ENCODE measurements at places on chromosomes 3 and 15.

GRCh38 chr3:123909785-123910184, 25.7 kb upstream of the MYLK start:
- no peak for DNase-seq

DNA sequence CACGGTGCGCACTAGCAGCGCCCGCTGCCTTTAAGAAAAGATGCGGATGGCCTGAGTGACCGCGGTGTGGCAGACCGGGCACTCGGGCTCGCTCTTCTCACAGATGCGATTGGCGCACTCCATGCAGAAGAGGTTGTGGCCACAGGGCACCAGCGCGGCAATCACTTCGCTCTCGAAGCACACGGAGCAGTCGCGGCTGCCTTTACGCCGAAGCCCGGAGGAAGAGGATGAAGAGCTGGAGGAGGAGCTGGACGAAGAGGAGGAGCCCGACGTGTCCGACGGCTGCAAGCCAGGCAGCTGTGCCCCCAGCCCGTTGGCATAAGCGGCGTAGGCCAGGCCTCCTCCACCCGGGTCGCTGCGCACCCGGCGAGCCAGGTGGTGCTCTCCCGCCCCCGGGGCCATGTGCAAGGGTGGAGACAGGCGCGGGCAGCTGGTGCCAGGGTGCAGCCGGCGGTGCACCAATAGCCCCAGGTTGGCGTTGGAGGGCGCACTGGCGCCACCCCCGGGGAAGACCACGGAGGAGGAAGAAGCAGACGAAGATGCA, 2.6 kb downstream of the MEX3B start:
- no peak for DNase-seq

DNA sequence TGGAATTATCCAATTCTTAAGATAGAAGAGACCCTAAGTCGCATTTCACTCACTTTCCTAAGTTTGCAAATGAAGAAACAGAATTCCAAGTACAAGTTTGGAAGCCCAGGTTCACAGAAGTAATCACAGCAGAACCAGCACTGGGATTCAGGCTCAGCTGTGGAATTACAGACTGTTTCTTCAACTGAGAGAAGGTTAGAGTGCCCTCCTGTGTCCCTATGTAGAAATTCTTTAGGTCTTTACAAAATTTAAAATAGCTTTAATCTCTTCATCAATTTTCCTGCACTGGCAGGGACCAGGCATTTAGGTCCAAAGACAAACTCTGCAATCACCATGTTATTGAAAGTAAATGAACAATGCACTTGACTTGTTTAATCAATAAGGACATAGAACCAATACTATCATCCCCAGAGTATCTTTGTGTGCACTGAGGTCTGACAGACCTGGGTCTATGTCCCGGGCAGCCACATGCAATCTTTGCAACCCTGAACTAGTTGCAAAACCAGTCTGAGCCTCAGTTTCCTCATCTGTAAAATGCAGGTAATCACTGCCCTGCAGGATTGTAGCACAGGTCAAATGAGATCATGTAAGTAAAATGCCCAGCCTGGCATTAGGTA, 96.3 kb upstream of the ZBED2 start:
- DNase-seq, result no peak

GRCh38 chr3:134460965-134461364, 24.8 kb downstream of the ANAPC13 start:
- no peak for DNase-seq

- DNase-seq, result no peak
These were observed 139.1 kb downstream of the CBLB start for GRCh38 chr3:105729667-105730066.

DNA sequence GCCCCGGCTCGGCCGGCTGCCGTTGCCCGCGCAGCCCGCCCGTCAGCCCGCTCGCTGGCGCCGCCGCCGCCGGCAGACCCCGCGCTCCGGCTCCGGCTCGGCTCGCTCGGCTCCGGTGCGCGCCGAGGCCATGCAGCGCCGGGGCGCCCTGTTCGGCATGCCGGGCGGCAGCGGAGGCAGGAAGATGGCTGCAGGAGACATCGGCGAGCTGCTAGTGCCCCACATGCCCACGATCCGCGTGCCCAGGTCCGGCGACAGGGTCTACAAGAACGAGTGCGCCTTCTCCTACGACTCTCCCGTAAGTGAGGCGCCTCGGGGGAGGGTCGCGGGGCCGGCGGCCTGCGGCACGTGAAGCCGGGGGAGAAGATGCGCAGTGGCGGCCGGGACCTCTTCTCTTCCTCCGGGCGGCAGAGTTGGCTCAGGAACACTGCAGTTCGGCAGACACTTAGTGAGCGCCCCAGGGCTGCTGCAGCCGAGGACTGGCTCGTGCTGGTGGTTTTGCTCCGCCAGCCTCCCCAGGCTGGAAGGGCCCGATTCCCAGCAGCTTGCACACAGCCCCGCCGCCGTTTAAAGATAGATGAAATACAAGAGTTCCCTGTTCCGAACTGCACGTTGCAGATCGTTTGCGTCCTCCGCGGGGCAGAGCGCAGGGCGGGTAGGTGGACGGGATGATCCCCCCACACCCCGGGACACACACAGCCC, 407 bp downstream of the USP13 start:
- peak; percentile 68 for DNase-seq

- no peak for DNase-seq
These were observed 116.6 kb downstream of the DNAJB8 start for GRCh38 chr3:128349963-128350599.

DNA sequence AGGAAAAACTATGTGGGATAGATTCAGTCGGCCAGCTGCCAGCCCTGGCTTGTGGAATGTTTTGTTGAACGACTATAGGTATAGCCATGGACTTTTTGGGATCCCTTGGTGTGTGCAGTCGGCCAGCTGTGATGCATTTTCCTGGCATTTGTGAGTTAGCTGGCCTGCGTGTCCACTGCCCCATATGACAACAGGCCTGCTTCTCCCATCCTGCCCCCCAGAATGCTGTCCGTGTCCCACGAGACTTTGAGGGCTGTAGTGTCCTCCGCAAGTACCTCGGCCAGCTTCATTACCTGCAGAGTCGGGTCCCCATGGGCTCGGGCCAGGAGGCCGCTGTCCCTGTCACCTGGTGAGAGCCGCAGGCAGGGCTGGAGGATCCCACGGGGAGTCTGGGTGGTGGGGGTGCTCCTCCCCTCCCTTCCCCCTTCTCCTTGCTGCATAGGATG, 23.6 kb downstream of the PTPN23 start:
- DNase-seq, result no peak

- no peak for DNase-seq
These were observed 323.1 kb upstream of the CBLB start for GRCh38 chr3:106191913-106192312.

GRCh38 chr3:108036401-108036800, 54.4 kb downstream of the CD47 start:
- DNase-seq, result no peak

GRCh38 chr15:63509955-63510940, 5.9 kb downstream of the USP3 start:
- DNase-seq, result no peak

DNA sequence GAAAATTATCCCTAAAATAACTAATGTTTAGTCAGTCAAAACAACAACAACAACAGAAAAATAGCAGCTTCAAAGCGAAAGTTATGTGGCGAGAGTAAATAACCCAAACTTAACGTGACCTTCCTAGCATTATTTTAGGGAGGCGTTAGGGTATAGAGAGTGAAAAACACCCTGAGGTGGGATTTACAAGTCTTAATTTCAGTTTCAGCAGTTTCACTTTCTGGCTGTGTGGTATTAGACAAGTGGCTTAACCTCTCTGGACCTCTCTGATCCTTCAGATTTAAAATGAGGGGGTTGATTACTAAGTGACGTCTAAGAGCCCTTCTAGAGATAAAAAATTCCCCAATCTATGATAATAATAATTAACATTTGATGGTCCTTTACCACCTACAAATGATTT, 291.2 kb downstream of the ZBTB20 start:
- DNase-seq, result no peak

DNA sequence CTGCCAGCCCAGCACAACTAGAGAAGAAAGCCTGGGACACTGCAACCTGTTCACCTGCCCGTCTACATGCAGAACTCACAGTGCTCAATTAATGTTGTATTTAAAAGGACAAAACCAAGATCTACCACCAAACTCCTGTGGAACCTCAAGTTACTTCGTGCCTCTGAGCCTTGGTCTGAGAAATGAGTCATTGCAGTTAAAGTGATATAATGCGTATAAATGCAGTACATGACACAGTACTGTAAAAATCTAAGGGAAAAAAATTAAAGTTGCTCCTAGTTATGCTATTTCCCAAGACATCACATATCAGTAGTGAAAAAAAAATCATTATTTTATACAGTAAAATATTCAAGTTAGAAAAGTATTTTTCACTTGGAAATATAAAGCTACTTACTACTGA, 138.9 kb downstream of the ZIC4 start:
- no peak for DNase-seq

GRCh38 chr15:63860555-63860954, 26.8 kb upstream of the HERC1 start:
- DNase-seq, result no peak

DNA sequence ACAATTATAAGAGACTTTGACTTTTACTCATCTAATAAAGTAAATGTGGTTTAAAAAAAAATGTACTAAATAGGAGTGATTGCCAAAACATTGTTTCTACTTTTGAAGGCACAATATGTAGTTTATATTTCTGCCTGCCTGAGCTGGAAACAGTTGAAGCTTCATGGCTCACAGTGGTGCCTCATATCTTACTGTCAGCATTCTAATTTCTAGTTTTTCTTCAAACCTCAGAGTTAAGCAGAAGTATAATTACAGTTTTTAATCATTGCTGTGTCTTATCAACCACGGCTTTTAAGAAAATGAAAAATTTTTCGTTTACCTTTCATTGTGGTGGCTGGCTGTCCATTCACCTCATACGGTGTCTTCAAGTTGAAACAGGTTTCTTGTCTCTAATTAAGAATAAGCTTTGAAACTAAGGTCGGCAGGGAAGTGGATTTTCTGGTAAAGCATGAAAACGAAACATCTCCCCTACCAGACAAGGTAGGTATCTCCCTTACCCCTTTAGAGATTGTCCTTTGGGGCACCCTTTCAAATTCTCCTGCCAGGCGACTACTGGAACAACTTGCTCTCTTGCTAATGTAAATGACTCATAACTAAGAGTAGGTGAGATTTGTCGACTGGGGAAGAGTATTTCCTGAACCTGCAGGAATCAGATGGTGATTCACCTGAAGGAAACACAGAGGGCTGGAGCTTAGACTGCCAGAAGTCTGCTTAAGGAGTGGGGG, at the start of gene GPR87:
TSS of gene GPR87 (minus strand) at position 554 of the 725 bp plus-strand sequence. CDS start 16,720 bp downstream, outside the sequence.
- no peak for DNase-seq

Data from activated CD8-positive, alpha-beta T cell treated with anti-CD3 and anti-CD28 coated beads, Interleukin-2, amount 10 ng/mL, durations not matched to agents 7 days and 5 days (primary cell).